ENCODE measurements at places on chromosomes 5 and 9.

- no peak for DNase-seq
Measured at GRCh38 chr5:68548959-68549676, 333.6 kb downstream of the PIK3R1 start.

DNA sequence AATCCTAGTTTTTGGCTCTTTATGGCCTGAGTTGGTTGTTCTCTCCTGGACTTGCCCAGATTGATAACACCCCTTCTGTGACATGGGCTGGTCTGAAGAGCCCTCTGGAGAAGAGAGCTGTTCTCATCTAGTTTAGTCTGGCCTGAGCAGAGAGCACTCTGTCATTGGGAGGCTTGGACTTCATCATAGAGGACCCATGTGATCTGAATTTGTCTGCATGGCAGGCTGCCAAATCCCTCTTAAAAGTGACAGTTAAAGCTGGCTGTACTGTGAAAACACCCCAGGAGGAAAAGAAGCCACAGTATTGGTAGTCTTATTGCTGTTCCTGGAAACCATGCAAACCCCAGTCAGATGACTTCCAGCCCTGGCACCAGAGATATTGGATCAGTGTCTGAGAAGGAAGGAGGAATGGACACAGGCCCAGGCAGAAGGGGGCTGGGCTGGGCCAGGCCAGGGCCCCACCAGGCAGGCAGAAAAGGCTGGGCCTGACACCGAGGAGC is 3.7 kb upstream of the WDR31 start:
- no peak for DNase-seq

GRCh38 chr5:54868511-54869483 is 116.6 kb downstream of the ESM1 start:
- DNase-seq, result no peak

DNA sequence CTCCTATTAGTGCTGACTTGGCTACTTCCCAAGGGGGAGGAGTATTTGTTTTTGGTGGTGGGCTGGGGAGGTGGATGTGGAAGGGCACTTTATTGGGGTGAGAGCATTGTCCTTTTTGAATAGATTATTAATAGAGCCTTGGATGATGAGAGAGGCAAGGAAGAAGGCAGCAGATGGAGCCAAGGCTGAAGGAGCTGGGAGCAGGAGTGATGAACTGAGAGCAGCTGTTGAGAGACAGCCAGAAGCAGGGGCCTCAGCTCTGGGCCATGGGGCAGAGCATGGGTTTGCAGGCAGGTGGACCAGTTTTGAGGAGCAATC is 29.6 kb downstream of the RGS3 start:
- DNase-seq, result no peak

GRCh38 chr9:135090081-135090480 is 2.6 kb downstream of the OLFM1 start:
- DNase-seq, result no peak

DNA sequence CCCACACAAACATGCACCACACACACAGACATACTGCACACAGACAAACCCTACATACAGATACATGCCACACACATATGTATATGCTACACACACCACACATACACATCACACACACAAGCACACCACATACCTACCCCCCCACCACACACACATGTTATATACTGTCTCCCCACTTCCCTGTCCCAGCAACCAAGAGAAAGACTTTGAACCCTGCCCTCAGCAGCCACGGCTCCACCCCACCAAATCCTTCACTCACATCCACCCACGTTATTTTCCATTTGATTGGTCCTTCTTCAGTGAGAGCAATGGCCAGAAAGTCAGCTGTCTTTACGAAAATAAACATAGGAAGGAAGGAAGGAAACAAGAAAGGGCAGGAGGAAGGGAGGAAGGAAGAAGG is 479.8 kb downstream of the DIRAS2 start:
- no peak for DNase-seq

DNA sequence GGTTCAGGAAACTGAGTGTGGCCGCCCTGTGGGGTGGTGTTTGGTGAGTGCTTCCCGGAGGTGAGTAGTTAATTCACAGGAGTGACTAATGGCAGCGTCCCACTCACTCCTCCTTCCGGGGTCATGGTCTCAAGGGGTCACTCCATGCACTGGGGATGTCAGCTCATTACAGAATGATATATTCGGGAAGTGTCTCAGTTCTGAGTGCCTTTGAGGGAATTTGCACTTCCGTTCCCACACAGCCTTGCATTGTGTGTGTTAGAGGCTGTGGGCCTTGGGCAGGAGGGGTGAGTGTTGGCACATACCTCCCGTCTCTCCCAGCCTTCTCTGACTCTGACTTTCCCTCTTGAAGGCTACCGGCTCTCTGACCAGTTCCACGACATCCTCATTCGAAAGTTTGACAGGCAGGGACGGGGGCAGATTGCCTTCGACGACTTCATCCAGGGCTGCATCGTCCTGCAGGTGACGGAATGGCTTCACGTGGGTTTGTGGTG is 10.5 kb upstream of the AHRR start:
- DNase-seq, result no peak

- DNase-seq, result no peak
Measured at GRCh38 chr5:60674251-60675069, 25.5 kb downstream of the DEPDC1B start.

- DNase-seq, result no peak
Measured at GRCh38 chr5:14655146-14655741, 9.3 kb upstream of the OTULIN start.

DNA sequence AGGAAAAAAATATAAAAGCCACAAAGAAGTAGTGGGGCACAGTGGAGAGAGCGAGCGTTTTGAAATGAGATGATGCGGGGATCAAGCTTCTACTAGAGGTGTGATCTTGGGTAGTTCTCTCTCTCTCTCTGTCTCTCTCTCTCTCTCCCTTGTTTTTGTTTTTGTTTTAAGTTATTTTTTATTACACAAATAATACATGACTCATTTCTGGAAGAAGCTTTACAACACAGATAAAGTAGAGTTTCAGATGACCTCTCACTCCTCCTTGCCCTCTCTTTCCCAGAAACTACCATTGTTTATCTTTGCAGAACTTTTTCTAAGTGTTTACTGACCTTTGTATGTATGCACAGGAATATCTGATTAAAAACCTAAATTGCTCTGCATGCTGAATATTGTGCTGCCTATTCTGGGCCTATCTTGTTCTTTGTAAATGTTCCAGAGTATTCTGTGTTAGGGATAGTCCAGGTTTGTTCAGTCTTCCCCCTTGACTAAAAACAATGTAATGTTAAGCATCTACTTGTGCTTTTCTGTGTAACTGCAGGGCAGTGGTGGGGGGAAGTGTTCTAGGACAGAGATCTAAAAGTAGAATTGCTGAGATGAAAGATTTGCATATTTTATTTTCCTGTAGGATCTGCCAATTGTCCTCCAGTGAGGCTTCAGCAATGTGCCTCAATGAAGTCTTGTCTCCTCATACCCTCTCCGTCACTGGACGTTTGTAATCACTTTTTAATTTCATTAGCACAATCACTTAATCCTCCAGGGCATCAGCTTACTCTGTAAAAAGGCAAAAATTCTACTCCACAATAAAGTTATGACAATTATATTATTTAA is 52.0 kb downstream of the FYB1 start:
- no peak for DNase-seq

DNA sequence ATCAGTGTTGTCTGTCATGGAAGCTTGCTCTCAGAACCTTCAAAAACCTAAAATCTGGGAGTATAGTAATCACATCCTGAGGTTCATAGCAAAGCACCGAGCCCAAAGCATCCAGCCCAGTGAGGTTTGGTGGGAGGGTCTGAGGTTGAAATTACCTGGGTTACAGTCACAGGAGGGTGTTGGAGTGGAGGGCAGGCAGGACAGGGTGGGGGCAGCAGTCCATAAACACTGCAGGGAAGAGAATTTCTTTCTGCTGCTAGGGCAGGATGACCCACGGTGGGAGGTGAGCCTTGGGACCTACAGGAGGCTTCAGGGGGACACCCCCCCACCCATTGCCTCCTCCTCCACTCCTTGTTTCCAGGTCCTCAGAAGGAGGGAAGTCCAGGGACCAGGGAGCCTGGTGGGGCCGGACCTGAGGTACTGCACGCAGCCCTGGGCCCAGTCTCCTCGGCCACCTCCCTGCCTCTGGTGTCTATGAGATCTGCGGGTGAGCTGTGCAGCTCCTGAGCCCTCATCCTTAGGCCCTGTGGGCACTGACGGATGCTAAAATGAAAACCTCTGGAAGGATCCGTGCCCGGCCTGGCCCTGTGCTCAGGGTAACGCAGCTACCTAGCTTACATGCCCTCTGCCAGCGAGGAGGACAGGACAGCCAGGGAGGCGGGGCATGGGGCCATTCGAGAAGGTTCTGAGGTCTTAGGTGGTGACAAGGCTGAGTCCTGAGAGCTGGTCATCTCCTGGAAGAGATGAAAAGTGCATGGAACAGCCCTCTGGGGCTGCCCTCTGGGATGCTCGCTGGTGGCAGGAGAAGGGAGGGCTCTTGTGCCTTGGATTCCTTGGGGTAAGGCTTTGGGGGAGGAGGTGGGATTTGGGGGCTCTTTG is 1.8 kb upstream of the ADCY2 start:
- no peak for DNase-seq

- DNase-seq, result no peak
Measured at GRCh38 chr9:107594908-107595530, 105.5 kb upstream of the KLF4 start.

DNA sequence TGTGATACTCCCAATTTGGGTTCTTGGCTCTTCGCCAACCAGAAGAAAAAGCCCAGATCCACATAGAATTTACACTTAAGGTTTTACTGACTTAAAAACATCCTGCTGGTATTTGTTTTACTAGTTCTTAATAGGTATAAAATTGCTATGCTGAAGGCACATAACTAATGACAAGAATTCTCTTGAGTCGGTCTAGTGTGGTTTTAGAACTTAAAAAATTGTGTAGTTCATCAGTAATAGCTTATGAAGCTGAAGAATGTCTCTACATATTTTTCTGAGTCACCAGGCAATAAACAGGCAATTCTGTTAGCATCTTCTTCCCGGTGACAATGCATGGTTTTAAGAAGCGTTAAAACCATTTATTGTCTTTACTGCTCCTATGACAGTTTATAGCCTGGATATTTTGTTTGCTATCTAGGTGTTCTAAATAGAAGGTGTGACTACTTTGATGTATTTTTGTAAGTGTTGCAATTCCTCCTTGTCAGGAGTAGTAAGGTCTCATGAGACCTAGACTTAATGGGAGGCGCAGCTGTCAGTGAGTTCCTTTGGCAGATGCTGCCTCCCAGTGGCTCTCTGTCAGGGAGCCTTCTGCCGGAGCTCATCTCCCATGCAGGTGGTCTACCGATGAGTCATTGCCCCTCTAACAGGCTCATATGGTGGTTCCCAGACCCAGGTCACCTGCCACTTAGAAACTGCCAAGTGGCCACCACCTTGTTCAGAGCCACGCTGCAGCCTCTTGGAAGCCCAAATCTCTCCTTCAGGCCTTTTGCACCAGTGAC is 173.8 kb downstream of the MAST4 start:
- DNase-seq, result no peak

Measured in activated CD8-positive, alpha-beta memory T cell treated with anti-CD3 and anti-CD28 coated beads for 4 hours (primary cell).